ENCODE measurements at places on chromosomes 12 and 14. TPM values are rescaled to one million over a fixed set of nuclear protein-coding genes. Genes with fewer than 3 reads are reported as not detected.

Gene PIANP
- total RNA-seq, result 0.13 TPM

Gene FBXO33
- 13.9 TPM for total RNA-seq

Gene NEUROD4
- total RNA-seq, result not detected

Gene TCL1A
- total RNA-seq, result not detected

Gene PTGER2
- total RNA-seq, result not detected

Gene DACT1
- total RNA-seq, result 1.5 TPM

Gene PPM1H
- 2.0 TPM for total RNA-seq

Gene GPHN
- 17.8 TPM for total RNA-seq

Measured in thoracic aorta endothelial cell (primary cell).